ENCODE measurements at places on chromosomes 12 and 14. TPM values are rescaled to one million over a fixed set of nuclear protein-coding genes. Genes with fewer than 3 reads are reported as not detected.

Gene ASCL4
- total RNA-seq: not detected

Gene NRXN3
- not detected for total RNA-seq

Gene PIANP
- total RNA-seq: 1.1 TPM

Gene ZFC3H1
- 78.3 TPM for total RNA-seq

Gene KRT3
- not detected for total RNA-seq

Gene HOXC4
- 1.2 TPM for total RNA-seq

Gene GMFB
- total RNA-seq: 36.4 TPM

Gene GPRC5A
- total RNA-seq: not detected

Gene GSG1
- not detected for total RNA-seq

Gene MMP19
- 0.89 TPM for total RNA-seq

Gene CMTM5
- total RNA-seq: not detected

Gene PTGDR
- 2.6 TPM for total RNA-seq

Gene SIX4
- total RNA-seq: not detected

Gene LPAR5
- total RNA-seq: 19.4 TPM

Gene GNB3
- total RNA-seq: 3.1 TPM

Gene MAP3K9
- total RNA-seq: 8.9 TPM

Gene MYO1H
- not detected for total RNA-seq

Gene MYL6B
- total RNA-seq: 47.8 TPM

Gene RBM25
- total RNA-seq: 111 TPM

Gene NUAK1
- not detected for total RNA-seq

Gene GYS2
- 0.14 TPM for total RNA-seq

Gene TAS2R8
- total RNA-seq: not detected

Gene VRTN
- total RNA-seq: not detected

Gene APOF
- total RNA-seq: not detected

Gene PELI2
- 5.7 TPM for total RNA-seq

Gene IL22
- not detected for total RNA-seq

Gene TCL1B
- not detected for total RNA-seq

Gene SERPINA3
- total RNA-seq: not detected

Gene MNAT1
- total RNA-seq: 33.5 TPM

Gene FIGNL2
- total RNA-seq: 0.74 TPM

Gene CLBA1
- total RNA-seq: 1.2 TPM

Gene KRT85
- total RNA-seq: not detected

Gene AQP6
- not detected for total RNA-seq

Gene KRT73
- 0.42 TPM for total RNA-seq

Gene TGM1
- 5.7 TPM for total RNA-seq

Gene ELK3
- total RNA-seq: 19.4 TPM

Gene COL2A1
- not detected for total RNA-seq

Gene STAC3
- total RNA-seq: 11.4 TPM

Gene IAPP
- not detected for total RNA-seq

Gene EMP1
- 8.6 TPM for total RNA-seq

Gene SLC6A13
- total RNA-seq: 0.69 TPM

Gene KRT86
- total RNA-seq: not detected

Gene NPAS3
- total RNA-seq: not detected

Gene CRIP2
- 1.6 TPM for total RNA-seq

Gene IFI27L2
- 76.4 TPM for total RNA-seq

Gene KCNC2
- not detected for total RNA-seq

Gene SLCO1C1
- not detected for total RNA-seq

Gene RIMBP2
- not detected for total RNA-seq

Gene KLRF1
- total RNA-seq: 0.96 TPM
